ENCODE measurements at places on chromosomes 13 and 19. TPM values are rescaled to one million over a fixed set of nuclear protein-coding genes. Genes with fewer than 3 reads are reported as not detected.

DNA sequence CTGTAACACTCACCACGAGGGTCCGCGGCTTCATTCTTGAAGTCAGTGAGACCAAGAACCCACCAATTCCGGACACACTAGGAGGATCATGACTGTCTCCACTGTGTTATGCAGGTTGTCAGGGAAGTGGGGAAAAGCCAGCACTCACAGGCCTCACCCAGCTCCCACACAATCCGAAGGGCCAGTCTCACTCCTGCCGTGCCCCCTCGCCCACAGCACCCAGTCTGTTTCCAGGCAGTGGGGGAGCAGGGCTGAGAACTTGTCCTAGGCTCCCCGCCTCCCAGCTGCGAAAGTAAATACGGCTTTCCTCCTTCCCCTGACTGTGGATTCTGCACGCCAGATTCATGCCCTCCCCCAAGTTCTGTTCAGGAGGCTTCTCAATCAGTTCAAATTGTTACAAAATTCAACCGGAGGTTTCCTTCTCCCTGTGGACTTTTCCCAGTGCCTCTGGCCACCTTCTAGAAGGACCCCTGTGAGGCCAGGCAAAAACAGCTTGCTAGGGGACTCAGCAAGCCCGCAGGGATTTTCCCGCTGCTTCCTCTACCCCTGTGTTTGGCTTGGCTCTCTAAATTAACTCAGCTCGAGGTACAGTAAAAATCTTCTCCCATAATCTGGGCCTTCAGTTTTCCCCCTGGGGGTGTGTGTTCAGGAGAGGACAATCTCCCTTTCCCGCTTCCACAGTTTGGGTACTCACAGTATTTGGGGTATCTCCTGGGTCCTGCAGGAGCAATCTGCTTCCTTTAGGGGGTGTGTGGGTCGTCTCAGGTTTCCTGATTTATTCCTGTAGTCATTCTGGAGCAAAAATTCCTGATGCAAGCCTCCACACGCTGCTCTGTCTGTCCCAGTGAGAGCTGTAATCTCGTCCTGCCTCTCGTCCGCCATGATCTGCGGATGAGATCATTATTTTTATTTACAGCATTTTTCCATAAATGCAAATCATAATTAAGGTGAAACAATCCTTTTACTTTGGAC, 899.8 kb downstream of the GPC5 start:
- no peak for DNase-seq

DNA sequence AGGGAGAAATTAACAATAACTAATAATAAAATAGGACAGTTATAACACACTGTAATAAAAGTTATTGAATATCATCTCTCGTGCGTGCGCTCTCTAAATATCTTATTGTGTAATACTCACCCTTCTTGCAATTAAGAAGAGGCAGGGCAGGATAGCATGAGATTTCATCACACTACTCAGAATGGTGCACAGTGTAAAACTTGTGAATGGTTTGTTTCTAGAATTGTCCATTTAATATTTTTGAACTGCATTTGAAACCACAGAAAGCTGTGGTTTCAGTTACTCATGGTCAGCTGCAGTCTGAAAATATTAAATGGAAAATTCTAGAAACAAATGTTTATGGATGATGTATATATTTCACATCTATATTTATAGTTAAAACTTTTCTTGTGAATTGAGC, 161.1 kb downstream of the DCT start:
- peak; percentile 71 for DNase-seq

GRCh38 chr13:77492982-77493381, 42.5 kb upstream of the SCEL start:
- DNase-seq: no peak

GRCh38 chr13:51704399-51705313, 99.3 kb downstream of the DHRS12 start:
- DNase-seq: no peak

DNA sequence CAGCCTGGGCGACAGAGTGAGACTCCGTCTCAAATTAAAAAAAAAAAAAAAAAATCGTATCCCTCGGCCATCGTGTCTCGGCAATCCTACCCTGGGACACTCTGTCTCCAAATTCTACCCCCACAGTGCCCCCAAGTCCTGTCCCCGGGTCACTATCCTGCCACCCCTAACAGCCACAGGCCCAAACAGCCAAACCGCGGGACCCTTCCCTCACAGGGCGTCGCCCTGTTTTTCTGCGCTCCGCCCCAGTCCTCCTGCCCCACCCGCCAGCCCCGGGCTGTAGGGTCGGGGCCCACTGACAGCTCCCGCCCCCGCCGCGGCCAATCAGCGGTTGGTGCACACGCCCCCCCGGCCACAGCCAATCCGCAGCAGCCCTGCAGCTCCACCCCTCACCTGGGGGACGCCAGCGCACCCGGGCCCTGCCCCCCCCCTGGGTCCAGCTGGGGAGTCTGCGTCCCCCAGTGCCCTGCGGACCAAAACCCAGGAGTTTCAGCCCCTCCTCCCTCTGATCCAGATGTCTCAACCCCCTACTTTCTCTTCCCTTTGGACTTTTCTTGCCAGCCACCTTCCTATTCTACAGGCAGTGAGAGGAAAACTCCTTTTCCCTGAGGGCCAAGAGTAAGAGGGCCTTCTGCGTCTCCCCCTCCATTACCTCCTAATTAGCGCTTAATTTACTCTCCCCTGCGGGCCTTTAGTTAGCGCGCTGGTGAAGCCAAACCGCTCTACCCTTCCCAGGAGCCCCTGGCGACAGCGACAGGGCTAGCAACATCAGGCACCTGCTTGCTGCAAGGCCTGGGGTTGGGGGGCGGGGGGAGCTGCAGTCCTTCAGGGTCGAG, 1.5 kb upstream of the BCAT2 start:
- peak; percentile 13 for DNase-seq

DNA sequence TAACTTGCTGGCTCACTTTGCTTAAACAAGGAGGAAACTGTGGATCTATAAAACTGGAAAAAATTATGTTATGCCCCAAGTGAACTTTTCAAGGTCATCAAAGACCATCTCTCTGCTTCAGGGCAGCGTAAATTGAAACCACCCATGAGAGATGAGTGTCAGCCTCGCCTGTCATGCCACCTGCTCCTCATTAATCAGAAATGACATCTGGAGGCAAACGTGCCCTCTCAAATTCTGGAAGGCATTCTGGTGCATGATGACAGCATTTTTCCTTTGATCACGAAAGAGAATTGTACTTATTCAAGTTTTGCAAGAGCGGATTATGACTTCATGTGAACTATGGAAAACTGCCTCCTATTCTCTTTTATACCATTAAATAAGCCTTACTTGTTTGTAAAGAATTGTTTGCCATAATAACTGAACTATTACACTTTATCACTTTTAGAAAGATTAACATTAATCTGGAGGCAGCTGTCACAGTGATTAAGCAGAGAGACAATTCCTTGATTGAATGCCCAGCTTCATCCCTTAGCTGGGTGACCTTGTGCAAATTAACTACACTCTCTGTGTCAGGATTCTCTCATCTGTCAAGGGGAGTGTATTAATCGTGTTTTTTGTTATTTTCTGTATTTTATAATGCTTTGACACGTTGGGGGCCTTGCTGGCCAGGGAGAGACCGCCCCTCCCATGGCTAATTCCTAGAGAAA, 17.0 kb upstream of the SACS start:
- DNase-seq: no peak

DNA sequence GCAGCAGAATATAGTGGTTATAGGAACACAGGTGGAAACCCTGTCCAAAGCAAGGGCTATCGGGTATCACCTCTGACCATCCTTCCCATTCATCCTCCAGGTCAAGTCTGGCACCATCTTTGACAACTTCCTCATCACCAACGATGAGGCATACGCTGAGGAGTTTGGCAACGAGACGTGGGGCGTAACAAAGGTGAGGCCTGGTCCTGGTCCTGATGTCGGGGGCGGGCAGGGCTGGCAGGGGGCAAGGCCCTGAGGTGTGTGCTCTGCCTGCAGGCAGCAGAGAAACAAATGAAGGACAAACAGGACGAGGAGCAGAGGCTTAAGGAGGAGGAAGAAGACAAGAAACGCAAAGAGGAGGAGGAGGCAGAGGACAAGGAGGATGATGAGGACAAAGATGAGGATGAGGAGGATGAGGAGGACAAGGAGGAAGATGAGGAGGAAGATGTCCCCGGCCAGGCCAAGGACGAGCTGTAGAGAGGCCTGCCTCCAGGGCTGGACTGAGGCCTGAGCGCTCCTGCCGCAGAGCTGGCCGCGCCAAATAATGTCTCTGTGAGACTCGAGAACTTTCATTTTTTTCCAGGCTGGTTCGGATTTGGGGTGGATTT, 2.1 kb upstream of the RAD23A start:
- DNase-seq: no peak

DNA sequence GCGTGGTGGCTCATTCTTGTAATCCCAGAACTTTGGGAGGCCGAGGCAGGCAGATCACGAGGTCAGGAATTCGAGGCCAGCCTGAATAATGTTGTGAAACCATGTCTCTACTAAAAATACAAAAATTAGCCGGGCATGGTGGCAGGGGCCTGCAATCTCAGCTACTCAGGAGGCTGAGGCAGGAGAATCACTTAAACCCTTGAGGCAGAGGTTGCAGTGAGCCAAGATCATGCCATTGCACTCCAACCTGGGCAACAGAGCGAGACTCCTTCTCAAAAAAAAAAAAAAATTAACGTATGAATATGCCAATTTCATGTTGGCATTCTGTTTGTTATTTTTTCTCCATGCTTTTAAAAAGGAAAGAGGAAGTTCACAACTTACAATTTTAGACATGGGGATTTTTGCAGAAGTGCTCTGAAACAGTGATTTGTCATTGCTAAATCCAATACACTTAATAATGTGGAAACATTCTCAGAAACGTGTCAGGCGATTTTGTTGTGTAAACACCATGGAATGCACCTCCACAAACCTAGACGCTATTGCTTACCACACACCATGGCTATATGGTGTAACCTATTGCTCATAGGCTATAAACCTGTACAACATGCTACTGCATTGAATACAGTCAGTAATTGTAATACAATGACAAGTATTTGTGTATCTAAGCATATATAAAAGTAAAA, 115.9 kb upstream of the PCDH20 start:
- DNase-seq: no peak

GRCh38 chr13:32538143-32538620, 413 bp downstream of the N4BP2L2 start:
- peak; percentile 62 for DNase-seq

DNA sequence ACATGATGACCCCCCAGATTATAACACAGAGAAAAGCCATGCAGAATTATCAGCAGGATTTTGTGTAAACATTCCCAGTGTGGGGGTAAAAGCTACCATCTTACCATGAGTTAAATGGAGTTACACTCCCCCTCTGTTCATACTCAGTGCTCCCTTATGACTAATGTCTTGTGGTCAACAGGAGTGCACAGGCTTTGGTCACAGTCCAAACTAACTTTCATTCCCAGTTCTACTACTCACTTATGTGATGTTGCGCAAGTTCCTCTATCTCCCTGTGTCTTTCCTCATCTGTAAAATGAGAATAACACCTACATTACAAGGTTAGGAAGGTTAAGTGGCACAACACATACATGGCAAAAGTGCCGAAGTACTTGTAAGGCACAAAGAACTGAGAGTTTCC, 277.9 kb downstream of the RBM26 start:
- peak; percentile 18 for DNase-seq

- no peak for DNase-seq
Observed at GRCh38 chr13:48236528-48237353, 3.7 kb downstream of the ITM2B start.

GRCh38 chr13:57582032-57582431, 49.5 kb upstream of the PCDH17 start:
- no peak for DNase-seq

DNA sequence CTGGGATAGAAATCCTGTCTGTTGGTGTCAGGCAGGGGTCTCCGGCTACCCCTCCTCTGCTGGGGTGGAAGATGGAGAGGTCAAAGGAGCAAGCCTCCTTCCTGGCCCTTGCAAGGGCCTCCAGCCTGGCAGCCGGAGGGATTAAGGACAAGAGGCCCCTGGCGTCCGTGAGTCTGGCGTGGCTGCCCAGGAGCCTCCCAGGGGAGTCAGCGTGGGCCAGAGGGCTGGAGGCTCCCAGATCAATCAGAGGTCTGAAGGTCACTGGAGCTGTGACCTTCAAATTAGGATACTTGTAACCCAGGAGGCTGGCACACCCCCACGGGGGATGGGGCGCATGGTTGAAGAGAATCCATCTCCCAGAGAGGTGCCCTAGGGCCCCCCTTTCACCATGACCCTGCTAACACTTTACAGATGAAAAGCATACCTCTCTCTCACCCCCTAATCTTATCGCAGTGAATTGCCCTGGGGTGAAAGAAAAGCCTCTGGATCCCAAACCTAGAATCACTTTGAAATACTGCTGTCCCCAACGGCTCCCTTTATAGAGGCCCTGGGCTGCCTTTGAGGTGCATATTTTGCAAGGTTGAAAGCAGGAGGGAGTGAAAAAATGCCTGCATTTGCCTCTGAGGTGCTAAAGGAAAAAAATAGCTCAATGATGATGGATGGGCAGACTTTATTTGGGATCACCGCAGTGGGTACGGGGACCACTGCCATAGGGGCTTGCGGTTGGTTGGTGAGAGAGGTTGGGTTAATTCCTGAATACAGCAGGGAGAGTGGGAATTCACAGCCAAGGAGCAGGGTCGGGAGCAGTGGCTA, 44.9 kb upstream of the PEG3 start:
- no peak for DNase-seq

GRCh38 chr19:3065675-3066357, 3.5 kb upstream of the TLE5 start:
- DNase-seq: no peak

DNA sequence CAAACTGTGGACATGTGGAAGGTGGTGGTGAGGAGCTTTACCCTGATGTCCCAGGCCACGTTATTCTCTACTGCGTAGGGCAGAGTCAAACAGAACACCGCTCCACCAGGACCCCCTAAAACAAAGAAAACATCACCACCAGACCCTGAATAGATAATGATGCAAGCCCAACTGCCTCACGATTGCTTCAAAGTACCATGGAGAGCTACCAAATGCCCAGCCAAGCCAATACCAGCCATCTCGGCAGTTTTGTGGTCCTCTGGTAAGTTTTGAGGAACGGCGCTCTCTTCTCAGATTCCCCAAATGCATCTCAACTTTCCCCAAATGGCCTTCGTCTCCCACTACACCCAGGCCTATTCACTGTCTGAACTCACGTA, 5.6 kb downstream of the RANBP3 start:
- no peak for DNase-seq

- DNase-seq: no peak
Observed at GRCh38 chr13:51467730-51468129, 14.9 kb upstream of the INTS6 start.

- DNase-seq: no peak
Observed at GRCh38 chr19:45305007-45305406, 17.7 kb downstream of the CKM start.

The SIGLEC9 gene
- not detected for total RNA-seq

The HMG20B gene
- 59.4 TPM for total RNA-seq

The RGCC gene
- 6.1 TPM for total RNA-seq

The LRG1 gene
- not detected for total RNA-seq

The C19orf85 gene
- not detected for total RNA-seq

The SPRED3 gene
- 0.90 TPM for total RNA-seq

The AP1M2 gene
- total RNA-seq: not detected

The PNMA8A gene
- 0.90 TPM for total RNA-seq

The CNFN gene
- not detected for total RNA-seq

The PSG3 gene
- total RNA-seq: not detected

The LILRA2 gene
- not detected for total RNA-seq

The C3 gene
- 0.28 TPM for total RNA-seq

The HSD17B14 gene
- total RNA-seq: 0.54 TPM
